Left renal cortex interstitium (tissue), 4 donors: ENCODE measurements at places on chromosomes 4 and X. TPM values are rescaled to one million over a fixed set of nuclear protein-coding genes. Genes with fewer than 3 reads are reported as not detected.

Gene PNMA5
- polyA plus RNA-seq: 0.10 TPM

GRCh38 chrX:145464650-145465049 is 217.3 kb downstream of the SPANXN1 start:
- no peak for DNase-seq

- no peak for DNase-seq
These were observed 7.1 kb downstream of the ENOPH1 start for GRCh38 chr4:82437285-82438005.

DNA sequence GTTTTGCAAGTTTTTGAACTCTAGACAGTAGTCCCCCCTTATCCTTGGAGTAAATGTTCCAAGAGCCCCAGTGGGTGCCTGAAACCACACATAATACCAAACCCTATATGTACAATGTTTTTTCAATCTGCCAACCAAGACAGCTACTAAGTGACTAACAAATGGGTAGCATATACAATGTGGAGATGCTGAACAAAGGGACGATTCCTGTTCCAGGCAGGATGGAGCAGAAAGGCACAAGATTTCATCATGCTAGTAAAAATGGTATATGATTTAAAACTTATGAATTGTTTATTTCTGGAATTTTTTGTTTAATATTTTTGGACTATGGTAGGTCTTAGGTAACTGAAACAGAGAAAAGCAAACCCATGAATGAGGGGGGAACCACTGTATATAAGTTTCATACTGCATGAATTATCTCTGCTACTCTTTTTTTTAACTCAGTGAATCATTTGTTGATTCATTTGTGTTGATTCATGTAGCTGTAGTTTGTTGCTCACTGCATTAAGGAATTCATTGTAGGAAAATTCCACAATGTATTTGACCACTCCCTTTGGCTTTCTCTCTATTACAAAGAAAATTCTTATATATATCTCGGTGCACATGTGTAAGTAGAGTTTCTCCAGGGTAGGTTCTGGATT is 21.9 kb upstream of the ANXA3 start:
- no peak for DNase-seq

GRCh38 chr4:184473499-184474262 is 669 bp downstream of the IRF2 start:
- peak; percentile 41 for DNase-seq

DNA sequence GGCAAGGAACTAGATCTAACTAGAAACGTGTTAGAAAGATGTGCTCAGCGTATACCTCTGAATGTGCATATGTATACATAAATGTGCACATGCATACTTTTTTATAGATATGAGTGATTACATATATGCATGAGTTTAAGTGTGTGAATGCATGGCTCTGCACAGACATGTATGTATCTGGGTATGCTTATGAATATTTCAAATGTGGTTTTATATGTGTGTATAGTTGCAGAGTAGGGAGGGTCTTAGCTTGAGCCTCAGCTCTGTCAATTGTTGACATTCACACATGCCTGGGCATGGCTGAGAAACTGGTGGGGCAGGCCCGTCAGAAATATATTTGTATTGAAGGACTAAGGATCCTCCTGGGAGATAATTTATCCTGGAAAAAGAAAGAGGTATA is 31.1 kb downstream of the RAP2C start:
- no peak for DNase-seq

- DNase-seq: peak; percentile 10
These were observed 240.4 kb upstream of the TET2 start for GRCh38 chr4:104906276-104906675.

GRCh38 chr4:5905714-5906113 is 12.8 kb upstream of the CRMP1 start:
- DNase-seq: no peak

DNA sequence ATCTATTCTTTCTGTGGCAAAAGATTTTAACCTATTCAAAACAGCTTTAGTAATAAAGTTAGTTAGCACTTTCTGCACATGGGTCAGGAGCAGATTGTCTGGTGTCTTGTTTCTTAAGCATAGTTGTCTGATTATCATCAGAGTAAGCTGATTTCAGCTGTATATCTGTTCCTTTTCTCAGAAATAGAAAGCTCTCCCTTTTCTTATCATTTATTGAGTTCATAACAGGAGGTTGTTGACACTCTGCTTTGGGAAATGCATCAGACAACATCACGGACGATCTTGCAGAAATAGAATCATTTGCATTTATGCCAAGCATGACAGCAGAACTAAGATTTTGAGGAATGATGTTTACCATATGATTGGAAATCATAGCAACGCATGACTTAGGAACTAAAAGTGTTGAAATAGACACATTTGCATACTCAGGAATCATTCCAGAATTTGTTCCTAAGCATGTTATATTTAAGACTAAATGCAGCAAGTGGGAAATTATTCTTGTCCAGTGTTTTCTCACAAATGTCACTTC is 66.7 kb downstream of the RBMX2 start:
- DNase-seq: no peak

- no peak for DNase-seq
These were observed 78.6 kb upstream of the STOX2 start for GRCh38 chr4:183826461-183826860.

Gene GALNT7
- 43.7 TPM for polyA plus RNA-seq

- DNase-seq: no peak
These were observed 10.9 kb downstream of the GAB3 start for GRCh38 chrX:154739952-154740465.

GRCh38 chr4:113012122-113012725 is 37.2 kb upstream of the ANK2 start:
- DNase-seq: no peak

- no peak for DNase-seq
These were observed 1588.9 kb upstream of the PCDH7 start for GRCh38 chr4:29131304-29131703.

DNA sequence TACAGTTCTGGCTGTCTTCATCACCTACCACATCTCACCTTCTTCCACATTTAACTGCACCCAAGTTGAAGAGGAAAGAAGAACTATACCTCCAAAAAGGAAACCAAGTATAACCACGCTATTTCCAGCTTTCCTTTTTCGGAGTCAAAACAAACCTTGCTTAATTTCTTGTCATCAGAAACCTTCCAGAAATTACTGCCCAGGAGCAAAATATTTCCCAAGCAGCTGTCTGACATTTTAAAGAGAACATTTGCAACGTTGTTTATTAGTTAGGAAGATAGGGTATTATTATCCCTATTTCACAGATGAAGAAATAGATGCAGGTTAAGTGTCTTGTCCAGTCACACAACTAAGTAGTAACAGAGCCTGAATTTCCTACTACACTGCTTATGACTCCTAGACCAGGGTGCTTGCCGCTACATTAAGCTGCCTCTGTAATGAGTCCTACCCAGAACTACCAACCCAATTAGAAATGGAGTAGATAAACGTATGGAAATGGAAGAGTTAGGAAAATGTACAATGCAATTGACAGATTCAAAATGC is 2.2 kb upstream of the ACSL4 start:
- no peak for DNase-seq

DNA sequence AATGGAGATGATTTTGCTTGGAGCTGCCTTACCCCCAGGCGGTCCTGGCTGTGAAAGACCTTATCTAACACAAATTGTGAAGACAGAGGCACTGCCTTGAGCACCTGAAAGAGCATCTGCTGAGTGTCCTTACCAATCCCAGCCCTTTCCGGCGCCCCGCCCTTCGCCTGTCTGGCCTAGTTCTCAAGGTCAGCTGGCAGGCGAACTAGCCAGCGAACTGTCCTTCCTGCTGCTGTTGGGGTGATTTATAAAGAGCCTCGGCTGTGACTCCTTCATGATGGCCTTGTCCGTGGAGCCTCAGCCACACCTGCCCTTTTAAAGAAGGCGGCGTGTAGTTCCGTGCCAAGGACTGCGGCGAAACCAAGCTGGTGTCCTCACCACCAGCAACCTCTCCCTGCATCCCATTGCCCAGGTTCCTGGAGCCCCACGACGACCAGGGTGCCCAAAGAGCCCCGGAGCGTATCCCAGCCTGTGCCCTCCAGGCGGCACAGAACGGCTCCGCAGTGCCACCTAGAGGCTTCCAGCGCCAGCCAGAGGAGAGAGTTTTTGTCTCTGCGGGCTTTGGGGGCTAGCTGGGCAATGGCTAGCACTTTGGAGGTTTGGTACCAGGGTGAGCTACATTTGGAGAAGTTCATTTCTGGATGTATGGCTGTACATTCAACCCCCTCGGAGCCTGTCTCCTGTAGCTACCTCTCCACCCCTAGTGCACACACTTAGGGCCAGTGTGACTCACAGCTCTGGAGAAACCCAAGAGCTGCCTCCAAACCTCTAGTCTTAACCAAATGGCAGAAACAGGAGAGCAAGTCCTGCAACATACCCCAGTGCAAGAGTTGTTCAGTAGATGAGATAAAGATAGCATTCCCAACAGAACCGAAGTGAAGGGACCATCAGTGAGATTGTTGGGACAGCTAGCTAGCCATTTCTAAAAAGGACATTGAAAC is 36.8 kb upstream of the VMA21 start:
- DNase-seq: no peak

Gene CXCL11
- 0.17 TPM for polyA plus RNA-seq

DNA sequence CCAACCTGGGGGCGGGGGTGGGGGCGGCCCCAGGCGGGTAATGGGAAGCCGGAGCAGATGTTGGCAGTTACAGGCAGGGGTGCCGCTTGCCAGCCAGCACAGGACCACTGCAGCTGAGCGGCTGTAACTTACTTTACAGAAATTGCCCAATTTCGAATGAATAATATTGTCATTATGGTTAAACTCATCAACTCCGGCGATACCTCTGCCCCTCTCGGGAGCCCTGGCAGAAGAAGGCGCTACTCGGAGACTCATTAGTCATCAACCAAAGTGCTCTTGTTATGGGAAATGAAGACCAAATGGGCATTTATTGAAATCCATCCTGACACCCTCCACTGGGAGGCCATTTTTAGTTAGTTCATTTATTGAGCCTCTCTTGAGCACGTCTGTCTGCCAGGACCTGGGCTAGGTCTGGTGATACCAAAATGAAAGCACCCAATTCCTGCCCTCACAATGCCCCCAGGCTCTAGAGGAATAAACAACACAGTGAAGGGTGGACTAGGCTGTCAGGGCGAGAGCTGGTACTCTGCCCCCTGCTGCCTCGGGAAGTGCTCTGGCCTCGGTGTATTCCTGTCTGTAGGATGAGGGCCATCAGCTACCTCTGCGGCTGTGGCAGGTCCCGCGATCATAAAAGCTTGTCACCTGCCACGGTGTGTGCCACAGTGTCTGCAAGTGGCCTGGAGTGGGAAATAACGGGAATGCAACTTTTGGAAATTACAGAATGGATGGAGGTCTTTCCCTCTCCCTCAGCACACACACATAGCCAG is 159.1 kb upstream of the PSAPL1 start:
- DNase-seq: no peak

DNA sequence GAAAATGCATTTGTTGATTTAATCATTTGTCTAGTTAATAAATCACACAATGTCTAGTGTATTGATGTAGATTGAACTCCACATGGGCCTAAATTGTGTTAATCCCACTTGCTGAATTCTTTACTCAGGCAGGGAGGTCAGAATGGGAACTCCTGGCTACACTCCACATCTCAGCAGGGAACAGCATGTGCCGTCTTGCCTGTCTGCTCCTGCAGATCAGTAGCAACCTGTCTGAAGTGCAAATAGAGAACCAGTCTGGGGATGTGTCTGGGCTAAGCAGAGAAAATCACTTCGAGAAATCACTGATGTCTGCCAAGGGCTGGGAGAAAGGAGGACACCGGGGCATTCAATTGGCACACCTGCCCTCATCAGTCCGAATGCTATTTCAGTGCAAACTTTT is 16.5 kb upstream of the MXRA5 start:
- no peak for DNase-seq

Gene GJB1
- 46.6 TPM for polyA plus RNA-seq

- DNase-seq: no peak
These were observed 1.7 kb upstream of the CXCR3 start for GRCh38 chrX:71619986-71620385.

GRCh38 chr4:1576961-1577821 is 106.9 kb downstream of the FAM53A start:
- DNase-seq: no peak

Gene KLB
- polyA plus RNA-seq: 0.11 TPM

- DNase-seq: no peak
These were observed 28.5 kb downstream of the PHEX start for GRCh38 chrX:22060415-22061280.

DNA sequence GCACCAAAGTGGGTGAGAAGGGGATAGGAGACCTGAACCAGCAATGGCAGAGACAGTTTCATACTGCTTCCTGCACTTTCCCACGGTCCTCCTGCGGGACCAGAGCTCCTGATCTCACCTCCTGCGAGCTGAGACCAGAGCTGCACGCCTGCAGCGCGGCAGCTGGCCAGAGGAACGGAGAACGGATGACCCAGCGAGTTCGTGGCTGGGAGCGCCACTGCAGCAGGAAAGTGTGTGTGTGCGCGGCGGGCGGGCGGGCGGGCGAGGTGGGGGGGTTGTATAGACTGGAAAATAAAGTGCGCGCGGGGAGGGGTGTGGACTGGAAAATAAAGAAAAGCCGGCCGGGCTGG is 16.5 kb downstream of the MCF2 start:
- DNase-seq: no peak

Gene MUC7
- polyA plus RNA-seq: 0.13 TPM

DNA sequence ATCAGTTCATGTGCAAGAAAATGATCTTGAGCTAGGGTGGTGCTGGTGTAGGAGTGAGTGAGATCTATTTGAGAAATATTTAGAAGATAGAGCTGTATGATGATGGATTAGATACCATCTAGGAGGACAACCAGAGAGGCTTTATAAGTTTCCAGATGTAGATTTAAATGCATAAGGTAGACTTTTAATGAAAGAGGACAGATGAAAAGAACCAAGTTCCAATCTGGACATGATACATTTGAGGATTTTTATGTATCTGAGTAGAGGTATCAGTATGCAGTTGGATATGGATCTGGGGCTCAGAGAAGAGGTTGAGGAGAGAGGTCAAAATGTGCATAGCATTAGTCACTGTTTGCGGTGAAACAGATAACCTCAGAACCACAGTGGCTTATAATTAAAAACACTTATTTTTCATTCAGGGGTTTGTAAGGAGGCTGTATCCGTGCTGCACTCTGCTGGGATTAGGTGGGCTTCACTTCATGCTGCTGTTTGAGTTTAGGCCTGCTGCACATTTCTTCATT is 348.7 kb downstream of the BMPR1B start:
- DNase-seq: no peak

DNA sequence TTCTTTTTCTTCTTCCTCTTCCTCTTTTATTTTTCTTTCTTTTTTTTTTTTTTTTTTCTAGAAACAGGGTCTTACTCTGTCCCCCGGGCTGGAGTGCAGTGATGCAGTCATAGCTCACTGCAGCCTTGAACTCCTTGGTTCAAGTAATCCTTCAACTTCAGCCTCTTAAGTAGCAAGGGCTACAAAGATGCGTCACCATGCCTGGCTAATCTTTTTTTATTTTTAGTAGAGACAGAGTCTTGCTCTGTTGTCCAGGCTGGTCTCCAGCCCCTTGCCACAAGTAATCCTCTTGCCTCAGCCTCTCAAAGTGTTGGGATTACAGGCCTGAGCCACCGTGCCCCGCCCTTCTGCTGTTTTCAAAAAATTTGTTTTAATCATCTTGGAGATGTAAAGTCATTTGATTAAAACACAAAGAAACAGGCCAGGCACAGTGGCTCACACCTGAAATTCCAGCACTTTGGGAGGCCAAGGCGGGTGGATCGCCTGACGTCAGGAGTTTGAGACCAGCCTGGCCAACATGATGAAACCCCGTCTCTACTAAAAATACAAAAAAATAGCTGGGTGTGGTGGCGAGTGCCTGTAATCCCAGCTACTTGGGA is 28.1 kb downstream of the SYNPO2 start:
- no peak for DNase-seq

Gene PPP1R2C
- polyA plus RNA-seq: not detected

GRCh38 chrX:41352329-41352838 is 18.4 kb downstream of the DDX3X start:
- no peak for DNase-seq

- no peak for DNase-seq
These were observed 30.4 kb downstream of the ELF4 start for GRCh38 chrX:130079824-130080406.

Gene TBC1D8B
- polyA plus RNA-seq: 5.5 TPM

Gene UGT2B10
- polyA plus RNA-seq: 0.49 TPM
